ENCODE measurements at places on chromosomes 2 and 18. TPM values are rescaled to one million over a fixed set of nuclear protein-coding genes. Genes with fewer than 3 reads are reported as not detected.
A peak's percentile ranks its signal among the peaks of the same experiment; 100 is the strongest.

DNA sequence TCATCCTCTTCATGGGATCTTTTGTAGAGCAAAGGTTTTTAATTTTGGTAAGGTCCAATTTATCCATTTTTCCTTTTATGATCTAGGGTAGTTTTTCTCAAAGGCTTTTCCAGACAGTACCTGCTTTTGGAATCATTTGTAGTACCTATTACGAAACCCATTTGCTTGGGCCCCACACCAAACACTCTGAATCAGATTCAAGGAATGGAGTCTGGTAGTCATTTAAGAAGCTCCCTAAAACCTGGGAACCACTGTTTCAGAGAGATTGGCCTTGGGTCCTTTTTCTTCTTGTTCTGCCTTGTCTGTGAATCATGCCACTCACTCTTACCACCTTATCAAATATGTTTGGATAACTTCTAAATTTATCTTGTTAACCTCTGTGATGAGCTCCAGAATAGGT, 40.3 kb downstream of the OSBPL6 start:
- H3K4me3 ChIP-seq, result no peak overlapping the region
- H3K27me3 ChIP-seq, result no peaks in the 10 kb centered on the region
- no peaks in the 10 kb centered on the region for H3K4me1 ChIP-seq
- no peak for DNase-seq

GRCh38 chr18:9629709-9630108, 15.3 kb upstream of the PPP4R1 start:
- H3K36me3 ChIP-seq, result no peaks in the 10 kb centered on the region
- no peak for DNase-seq

Gene IL36B
- total RNA-seq, result not detected

- H3K36me3 ChIP-seq, result no peaks in the 10 kb centered on the region
- no peak for DNase-seq
- no peaks in the 10 kb centered on the region for H3K4me1 ChIP-seq
- no peak overlapping the region for H3K27ac ChIP-seq
Measured at GRCh38 chr2:123258877-123259539, 766.1 kb upstream of the CNTNAP5 start.

DNA sequence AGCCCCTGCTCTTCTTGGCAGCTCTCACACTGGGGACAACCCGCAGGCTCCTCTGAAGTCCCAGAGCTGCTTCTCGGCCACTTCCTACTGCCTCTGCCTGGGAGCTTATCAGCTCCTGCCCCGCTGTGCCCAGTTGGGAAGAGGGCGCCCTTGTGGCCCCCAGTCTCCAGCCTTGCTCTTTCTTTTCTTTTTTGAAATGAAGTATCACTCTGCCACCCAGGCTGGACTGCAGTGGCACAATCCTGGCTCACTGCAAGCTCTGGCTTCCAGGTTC, 20.6 kb upstream of the ALPI start:
- no peaks in the 10 kb centered on the region for H3K4me1 ChIP-seq
- H3K27me3 ChIP-seq, result peaks cover 7% of the 10 kb centered on the region
- no peak for DNase-seq
- H3K27ac ChIP-seq, result no peak overlapping the region

DNA sequence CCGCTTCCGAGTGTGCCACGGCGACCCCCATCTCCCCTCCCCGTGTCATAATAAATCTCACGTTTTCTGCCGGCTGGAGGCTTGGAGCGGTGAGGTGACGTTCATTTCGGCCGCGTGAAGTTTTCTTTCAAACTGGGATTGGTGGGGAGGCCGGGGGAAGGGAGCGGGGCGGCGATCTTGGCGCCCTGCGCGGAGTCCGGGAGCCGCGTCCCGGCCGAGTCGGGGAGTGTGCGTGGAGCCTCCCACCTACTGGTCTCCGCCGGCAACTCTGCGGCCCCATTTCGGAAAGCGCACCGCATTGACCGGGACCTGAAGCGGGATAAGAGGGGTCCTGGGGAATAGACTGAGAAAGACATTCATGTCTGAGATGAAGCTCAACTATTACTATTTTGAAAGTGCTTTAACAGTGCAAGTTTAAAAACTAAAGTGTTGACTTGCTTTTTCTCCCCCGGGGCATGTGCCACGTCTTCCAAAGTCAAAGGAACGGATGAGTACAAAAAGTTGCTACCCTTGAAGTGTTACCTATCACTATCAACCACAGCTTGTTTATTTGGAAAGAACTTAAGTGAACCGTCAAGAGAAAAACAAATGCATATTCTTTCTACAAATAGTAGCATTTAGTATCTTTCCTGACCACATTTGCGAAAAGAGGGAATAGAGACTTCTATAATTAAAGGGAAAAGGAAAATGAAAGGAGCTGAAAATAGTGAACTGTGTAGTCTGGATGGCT, 818 bp upstream of the IKZF2 start:
- H3K36me3 ChIP-seq, result peaks cover 3% of the 10 kb centered on the region
- H3K4me3 ChIP-seq, result peak overlapping the region; percentile 91
- peak overlapping the region; percentile 90 for H3K27ac ChIP-seq
- peaks cover 12% of the 10 kb centered on the region for H3K4me1 ChIP-seq

Gene CTNNA2
- 15.0 TPM for total RNA-seq

GRCh38 chr2:241885946-241886643, 16.6 kb downstream of the RTP5 start:
- H3K36me3 ChIP-seq, result peaks cover 19% of the 10 kb centered on the region
- peak overlapping the region; percentile 34 for H3K27ac ChIP-seq

Gene ALK
- 7.7 TPM for total RNA-seq
